Caco-2 (cell line): ENCODE measurements at places on chromosomes 12 and 14. TPM values are rescaled to one million over a fixed set of nuclear protein-coding genes. Genes with fewer than 3 reads are reported as not detected.

- no peak for DNase-seq
Observed at GRCh38 chr14:103630364-103631108, 1.5 kb downstream of the KLC1 start.

The SMARCD1 gene
- total RNA-seq = 142 and 158 TPM in 2 replicates

GRCh38 chr12:52951126-52951525 lies 2.2 kb downstream of the KRT18 start:
- no peak for DNase-seq

DNA sequence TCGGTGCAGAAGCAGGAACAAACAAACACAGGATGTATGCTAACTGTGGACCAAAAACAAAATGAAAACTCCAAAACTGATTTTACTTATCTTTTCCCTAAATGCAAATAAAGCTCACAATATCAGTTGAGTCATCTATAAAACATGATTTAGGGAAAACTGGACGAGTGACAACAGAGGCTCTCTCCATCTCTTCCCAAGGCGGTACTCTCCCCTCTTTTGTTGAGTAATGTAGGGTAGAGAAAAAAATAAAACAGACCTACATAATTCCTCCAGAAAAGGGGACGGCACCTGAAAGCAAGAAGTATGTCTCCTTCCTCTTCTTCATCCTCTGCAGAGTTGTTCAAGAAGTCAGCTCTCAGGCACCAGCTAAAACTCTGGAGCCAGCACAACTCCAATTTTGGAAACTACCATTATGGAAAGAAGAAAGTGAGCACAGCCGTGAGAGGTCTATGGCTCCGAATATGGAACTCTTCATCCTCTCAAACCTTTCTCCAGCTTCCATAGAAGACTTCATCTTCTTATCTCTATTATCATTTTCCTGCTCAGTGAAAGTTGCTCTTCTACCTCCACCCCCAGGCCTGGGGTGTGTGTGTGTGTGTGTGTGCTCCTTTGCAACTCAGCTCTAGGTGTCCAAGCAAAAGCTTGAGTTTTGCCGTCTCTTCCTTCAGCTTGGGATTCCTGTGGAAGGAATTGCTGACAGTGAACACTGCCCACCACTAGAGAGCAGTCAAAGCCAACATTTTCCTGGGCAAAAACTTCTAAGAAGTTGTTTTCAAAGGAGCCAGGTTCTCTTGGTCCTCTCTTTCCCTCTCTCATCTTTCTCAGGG lies 155.4 kb downstream of the DIO2 start:
- DNase-seq = peak; percentile 60

- no peak for DNase-seq
Observed at GRCh38 chr14:51929910-51930682, 59.2 kb upstream of the RTRAF start.

The CLEC4A gene
- total RNA-seq = 0.32 and 0.70 TPM in 2 replicates

DNA sequence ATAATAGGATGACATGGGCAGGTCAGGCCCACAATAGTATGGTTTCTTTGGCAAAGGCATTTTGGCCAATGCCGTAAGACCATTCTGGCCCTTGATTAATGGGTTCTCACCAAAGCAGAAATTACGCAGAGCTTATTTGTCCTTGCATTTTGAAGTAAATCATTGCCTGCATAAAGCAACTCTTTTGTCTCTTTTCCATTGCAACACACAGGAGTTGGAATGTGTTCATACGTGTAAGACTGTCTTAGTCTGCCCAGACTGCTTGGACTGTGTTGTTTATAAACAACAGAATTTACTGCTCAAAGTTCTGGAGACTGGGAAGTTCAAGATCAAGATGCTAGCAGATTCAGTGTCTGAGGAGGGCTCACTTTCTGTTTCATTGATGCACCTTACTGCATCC lies 102.8 kb upstream of the NPAS3 start:
- DNase-seq = no peak

The ASIC1 gene
- total RNA-seq = 15.6 and 17.8 TPM in 2 replicates

DNA sequence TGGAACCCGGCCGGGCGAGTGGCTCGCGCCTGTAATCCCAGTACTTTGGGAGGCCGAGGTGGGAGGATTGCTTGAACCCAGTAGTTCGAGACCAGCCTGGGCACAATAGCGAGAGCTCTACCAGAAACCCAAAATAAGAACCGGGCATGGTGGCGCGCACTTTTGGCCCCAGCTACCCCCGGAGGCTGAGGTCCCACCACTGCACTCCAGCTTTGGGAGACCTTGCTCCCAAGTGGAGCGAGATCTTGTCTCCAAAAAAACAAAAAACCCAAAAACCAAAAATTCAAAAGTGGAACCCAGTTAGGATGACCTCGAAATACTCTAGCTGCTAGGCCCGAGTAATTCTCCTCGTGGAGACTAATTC lies 769 bp upstream of the VTI1B start:
- DNase-seq = no peak

GRCh38 chr12:51695241-51696010 lies 104.4 kb downstream of the SCN8A start:
- no peak for DNase-seq

GRCh38 chr12:41211448-41211847 lies 23.3 kb downstream of the PDZRN4 start:
- no peak for DNase-seq

- DNase-seq = no peak
Observed at GRCh38 chr14:55097881-55098560, 31.0 kb upstream of the LGALS3 start.

The NINJ2 gene
- 6.5 and 7.0 TPM in 2 replicates for total RNA-seq

The HOXC12 gene
- total RNA-seq = 9.4 and 10.3 TPM in 2 replicates

The TCTN2 gene
- total RNA-seq = 7.3 TPM in 2 replicates
